K562 (cell line): ENCODE measurements at places on chromosomes 16 and 17.

- no peak for DNase-seq
Observed at GRCh38 chr17:7767004-7767403, 49.5 kb downstream of the DNAH2 start.

DNA sequence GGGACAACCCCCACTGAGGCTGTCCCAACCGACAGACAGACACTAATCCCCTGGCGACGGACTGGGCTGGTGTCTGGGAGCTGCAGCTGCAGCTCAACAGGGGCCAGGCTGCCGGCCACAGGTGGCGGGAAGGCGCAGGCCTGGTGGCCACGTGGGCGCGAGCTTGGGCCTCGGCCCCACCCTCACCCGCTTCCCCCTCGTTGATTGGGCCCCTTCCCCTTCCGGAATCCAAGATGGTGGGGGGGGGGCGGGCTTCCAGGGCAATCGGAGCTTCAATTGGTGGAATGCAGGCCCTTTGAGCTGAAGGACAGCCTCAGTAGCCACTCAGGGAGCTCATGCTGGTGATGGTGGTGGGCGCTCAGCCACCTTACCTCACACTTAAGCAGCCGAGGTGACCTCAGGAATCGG is 8.7 kb upstream of the TBX4 start:
- DNase-seq = peak; percentile 20

DNA sequence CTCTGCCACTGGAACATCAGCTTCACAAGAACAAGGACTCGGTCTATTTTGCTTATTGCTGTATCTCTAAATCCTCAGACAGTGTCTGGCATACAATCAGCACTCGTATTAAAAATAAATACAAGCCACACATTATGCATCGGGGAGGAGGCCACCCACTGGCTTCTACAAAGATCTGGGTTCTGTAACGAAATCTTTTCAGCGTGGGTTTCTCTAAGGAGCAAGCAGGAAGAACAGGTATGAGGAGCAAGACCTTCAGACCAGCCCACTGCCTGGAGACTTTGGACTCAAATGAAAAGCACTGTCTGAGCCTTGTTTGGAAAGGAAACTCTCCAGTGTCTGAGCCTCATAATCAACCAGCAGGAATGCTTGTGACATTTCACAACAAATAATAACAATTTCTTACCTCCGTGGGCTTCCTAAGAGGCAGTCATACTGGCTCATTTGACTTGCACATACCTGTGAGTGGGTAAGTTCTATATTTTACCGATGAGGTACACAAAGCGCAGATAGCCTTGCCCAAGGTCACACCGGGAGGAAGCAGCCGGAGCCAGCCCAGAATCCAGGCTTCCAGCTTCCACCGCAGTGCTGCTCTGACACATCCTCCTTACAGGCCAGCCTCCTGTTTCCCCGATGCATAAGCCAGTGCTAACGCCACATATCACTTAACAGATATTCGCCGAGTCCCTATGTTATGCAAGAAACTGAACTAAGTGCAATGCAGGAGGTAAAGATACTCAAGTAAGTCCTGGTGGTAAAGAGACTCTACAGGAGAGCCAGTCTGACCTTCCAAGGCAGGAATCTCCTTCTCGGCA is 118.6 kb upstream of the TNRC6C start:
- peak; percentile 29 for DNase-seq

GRCh38 chr17:74165797-74166365 is 37.6 kb upstream of the RPL38 start:
- DNase-seq = no peak

- DNase-seq = no peak
Observed at GRCh38 chr16:83212301-83212841, 585.6 kb downstream of the CDH13 start.

DNA sequence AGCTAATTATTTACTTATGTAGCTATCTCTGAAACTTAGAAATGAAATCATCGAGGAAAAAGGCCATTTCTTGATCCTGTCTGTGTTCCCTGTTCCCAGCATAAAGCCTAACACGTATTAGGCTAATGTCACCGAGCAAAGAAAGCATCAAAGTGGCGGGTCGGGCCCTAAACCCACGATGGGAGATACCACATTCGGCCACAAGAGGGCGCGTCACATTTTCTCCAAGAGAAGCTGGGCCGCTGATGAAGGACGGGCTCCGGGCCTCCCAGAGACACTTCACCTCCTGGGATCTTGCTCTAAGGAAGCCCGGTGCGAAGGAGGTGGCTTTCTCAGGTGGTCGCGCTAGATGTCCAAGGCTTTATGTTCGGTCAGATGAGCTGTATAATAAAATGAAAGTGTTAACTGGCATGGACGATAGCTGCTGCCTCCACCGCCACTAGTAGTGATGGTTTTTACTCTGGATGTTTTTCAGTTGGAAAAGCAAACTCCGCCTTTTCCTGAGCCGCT is 853 bp upstream of the PDK2 start:
- peak; percentile 81 for DNase-seq

- DNase-seq = no peak
Observed at GRCh38 chr16:55773859-55774549, 58.9 kb downstream of the CES1 start.

GRCh38 chr17:73250851-73251640 is 10.6 kb downstream of the CPSF4L start:
- no peak for DNase-seq

- DNase-seq = no peak
Observed at GRCh38 chr17:75496005-75496404, 19.3 kb downstream of the CASKIN2 start.

DNA sequence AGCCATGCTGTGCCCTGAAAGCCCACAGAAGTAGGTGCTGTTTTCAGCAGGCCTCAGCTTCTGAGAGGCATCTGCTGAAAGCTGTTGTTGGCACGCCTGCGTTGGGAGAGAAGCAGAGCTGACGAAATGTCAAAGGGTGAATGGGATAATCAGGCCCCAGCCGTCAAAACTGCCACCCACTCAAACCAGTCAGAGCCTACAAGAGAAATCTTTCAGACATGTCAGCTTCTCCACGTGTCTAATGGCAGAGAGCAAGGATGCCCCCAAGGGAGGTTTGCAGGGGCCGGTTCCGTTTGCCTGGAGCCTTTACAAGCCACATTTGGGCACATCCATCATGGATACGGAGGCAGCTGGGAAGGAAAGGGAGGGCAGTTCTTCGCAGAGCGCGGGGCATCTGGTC is 568.2 kb upstream of the EEF2KMT start:
- DNase-seq = no peak

GRCh38 chr16:69179328-69180010 is 7.5 kb upstream of the SNTB2 start:
- DNase-seq = no peak

DNA sequence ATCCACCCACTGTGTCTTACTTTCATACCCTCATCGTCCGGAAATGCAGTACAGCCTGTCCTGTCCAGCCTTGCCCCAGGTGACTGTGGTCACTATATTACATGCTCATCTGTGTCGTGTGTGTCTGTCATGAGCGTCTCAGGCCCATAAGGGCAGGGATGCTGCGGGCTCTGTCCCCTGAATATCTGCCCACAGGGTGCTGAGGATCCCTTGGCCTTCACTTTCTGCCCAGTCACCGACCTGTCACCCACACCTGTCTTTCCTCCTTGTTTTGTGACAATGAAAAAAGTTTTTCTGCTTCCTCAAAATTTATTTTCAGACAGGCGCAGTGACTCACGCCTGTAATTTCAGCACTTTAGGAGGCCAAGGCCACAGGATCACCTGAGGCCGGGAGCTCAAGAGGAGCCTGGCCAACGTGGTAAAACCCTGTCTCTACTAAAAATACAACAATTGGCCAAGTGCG is 1.4 kb upstream of the CTRB1 start:
- DNase-seq = no peak

GRCh38 chr17:48351911-48352332 is 78.1 kb downstream of the SKAP1 start:
- DNase-seq = peak; percentile 40

DNA sequence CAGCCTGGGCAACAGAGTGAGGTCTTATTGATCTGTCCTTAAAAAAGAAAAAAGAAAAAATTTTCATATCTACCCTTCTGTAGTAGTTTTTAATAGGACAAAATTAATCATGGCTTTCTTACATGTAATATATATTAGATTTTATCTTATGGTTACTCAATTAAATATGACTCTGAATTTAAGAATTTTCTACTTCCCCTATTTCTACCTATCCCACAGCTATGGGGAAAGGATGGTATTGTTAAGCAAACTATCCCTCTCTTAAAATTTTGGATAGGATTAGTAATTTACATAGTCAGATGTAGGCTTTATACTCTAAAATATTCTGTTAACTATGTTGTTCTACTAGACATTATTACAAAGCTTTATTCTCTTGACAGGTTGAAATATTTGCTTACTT is 62.5 kb downstream of the NQO1 start:
- no peak for DNase-seq

DNA sequence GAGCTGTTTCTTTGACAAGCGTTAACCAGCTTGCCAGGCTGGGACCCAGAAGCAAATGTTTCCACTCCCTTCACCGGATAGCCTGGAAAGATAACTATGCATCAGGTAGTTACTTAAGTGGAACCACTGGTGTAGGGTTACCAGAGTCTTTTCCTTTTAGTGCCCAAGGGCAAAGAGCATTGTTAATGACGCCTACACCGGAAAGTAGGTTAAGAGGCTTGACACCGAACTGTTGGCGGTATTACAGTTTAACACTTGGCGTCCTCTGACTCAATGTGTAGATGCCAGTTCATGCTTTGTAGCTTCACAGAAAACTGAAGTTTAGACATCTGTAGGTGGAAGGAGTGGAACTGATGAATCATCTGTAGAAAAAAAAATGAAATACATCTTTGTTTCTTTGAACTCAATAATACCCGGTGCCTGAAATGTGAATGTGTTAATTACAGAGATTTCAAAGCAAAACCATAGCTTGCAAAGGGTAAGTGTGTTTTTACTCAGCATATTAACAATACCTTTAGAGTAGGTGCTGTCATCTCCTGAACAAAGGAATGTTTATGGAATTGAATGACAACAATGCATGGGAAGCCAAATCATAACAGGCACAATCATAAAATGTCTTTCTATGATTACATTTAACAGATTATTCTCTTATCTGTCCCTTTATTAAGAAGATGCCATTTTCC is 426.7 kb upstream of the SALL1 start:
- DNase-seq = no peak

DNA sequence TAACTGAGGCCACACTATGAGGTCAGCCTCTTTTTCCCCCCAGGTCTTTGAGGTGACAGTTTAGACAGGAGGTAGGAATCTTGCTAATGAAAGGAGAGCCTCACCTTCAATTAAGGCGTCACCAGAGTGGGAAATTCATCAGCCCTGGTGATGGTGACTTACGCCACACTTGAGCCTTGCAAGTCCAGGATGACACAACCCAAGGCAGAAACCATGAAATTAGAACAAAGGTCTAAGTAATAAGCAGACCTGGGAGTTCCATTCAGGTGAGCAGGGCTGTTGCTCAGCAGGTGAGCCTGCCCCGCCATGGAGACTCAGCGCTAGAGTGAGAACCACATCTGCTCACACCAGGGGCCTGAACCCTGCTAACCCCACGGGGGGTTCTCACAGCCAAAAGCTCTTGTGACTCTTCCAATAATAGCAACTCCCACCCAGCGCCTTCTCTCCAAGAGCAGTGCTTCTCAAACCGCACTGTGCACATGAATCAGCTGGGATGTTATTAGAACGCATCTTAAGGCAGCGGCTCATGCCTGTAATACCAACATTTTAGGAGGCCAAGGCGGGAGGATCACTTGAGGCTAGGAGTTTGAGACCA is 28.7 kb upstream of the KIFC3 start:
- DNase-seq = no peak

GRCh38 chr17:27920569-27920968 is 27.4 kb upstream of the LYRM9 start:
- no peak for DNase-seq

- no peak for DNase-seq
Observed at GRCh38 chr16:12391956-12392355, 411.7 kb downstream of the CPPED1 start.

DNA sequence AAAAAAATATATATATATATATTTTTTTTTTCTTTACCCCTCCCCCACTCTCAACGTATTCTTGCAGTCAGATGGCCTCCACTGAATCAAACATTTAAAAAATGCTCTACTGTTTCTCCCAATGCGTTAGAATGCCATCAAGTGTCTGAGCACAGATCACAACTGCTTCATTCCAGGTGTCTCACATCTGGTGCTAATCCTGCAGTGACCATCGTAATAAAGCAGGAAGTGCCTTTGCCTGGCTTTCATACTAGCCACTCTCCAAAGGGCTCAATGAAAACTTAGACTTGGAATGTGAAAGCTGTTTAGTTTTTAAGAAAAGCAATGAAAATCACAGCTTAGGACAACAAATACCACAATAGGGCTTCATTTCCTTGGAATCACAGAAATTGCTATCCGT is 37.2 kb downstream of the SKAP1 start:
- DNase-seq = no peak

- DNase-seq = peak; percentile 87
Observed at GRCh38 chr17:27569257-27569722, 61.7 kb upstream of the LGALS9 start.

DNA sequence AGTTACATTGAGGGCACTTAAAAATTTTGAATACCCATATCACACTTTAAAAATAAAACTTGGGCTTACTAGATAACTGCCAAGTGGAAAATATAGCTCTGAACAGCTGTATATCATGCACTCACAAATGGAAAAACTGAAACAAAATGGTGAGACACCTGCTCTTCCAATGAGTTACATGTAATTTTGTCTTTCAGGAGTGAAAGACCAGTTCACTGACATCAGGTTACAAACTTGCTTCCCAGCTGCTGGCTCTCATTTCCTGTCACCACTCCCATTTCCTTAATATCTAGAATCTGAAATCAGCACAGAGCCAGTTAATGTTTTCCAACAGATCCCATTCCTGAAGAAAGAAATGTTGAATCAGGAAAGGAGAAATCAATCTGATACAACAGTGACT is 10.8 kb downstream of the CSNK2A2 start:
- DNase-seq = no peak

GRCh38 chr17:45307290-45308015 is 9.4 kb downstream of the MAP3K14 start:
- no peak for DNase-seq

- peak; percentile 52 for DNase-seq
Observed at GRCh38 chr16:90057738-90058173, 19.4 kb downstream of the PRDM7 start.

DNA sequence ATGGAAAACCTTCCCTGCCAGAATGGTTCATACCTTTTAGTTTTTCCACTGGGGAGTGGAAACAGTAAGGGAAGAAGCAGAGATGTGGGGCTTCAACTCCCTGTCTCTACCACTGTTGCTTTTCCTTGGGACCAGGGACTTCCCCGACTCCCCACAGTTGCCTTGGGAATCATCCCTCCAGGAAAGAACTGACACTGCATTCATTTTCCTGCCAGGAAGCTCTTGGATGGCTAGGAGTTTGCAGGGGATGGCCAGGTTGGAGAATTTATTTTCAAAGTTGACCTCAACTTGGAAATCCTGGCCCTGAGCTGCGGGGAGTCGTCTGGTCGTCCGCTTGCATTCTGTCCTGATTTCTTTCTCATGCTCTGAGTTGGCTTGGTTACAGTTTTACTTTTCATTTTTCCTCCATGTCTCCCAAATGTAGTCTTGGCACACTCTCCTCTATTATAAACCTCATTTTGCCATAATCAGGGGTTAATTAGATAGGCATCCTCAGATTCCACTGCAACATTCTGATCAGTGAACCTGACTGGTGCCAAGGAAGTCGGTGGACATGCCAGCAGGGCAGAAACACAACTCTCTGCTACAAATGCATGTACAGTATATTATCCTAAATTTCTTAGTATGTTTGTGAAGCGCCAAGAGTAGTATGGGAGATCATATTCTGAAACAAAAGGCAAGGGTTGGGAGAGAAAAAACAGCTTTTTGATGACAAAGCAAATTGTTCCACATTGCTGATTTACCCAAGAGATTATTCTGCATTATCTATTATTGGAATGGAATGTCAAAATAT is 220.5 kb upstream of the XYLT1 start:
- DNase-seq = no peak
